ENCODE measurements at places on chromosomes 12 and 14.

DNA sequence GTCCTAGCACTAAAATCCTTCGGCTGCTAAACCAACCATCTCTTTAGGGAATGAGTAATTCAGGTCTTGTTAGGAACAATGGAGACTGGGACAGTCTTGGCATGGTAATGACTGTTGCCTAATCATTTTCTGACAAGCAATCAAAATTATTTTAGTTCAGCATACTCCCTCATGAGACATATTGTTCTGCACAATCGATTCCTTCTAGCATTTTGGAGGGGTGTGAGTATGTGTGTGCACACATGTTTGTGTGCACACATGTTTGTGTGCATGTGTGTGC lies 2.1 kb upstream of the KRT1 start:
- DNase-seq = peak; percentile 53

DNA sequence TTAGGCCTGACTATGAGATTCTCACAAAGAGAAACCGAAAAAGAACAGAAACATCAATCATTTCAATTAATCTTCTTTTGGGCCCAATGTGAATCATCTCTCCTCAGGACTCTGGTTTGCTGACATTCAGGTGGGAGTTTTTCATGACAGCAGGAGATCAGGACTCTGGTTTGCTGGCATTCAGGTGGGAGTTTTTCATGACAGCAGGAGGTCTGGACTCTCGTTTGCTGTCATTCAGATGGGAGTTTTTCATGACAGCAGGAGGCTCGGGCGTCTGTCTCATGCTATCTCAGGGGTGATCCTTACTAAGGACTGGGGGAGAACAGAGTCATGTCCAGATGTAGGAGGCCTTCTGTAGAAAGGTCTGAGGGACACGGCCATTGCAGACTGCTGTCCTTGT lies 40.1 kb upstream of the PARP11 start:
- no peak for DNase-seq

DNA sequence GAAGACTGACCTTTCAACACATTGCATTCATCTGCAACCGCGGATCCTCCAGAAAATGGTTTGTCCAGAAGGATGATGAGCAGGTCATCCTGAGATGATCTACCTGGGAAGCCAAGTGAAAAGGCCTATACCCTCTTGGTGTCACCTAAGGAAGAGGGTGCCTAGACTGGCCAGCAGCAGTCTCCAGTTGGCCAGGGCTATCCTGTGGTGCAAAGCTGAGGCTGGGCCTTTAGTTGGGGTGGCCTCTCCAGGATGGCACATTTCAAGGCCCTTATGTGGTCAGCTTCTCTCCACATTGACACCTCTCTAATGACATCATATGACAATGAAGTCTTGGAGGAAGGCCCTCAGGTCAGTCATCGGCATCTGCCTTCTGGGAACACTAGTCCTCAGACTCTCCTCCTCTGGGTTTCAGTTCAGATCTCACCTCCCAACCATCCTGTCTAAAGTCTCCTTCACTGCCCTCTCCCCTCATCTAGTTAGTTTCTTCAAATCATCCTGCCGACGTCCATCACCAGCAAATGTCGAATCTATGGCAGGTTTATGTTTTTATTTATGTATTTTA lies 3.3 kb upstream of the SLC22A17 start:
- no peak for DNase-seq

- no peak for DNase-seq
These were observed 176.7 kb downstream of the PPM1H start for GRCh38 chr12:62758216-62758615.

- peak; percentile 13 for DNase-seq
These were observed 79.5 kb downstream of the RPS29 start for GRCh38 chr14:49506650-49507049.

GRCh38 chr12:124675881-124676713 lies 108.7 kb upstream of the NCOR2 start:
- DNase-seq = no peak

GRCh38 chr12:6424866-6425265 lies 19.9 kb upstream of the CD27 start:
- no peak for DNase-seq

- no peak for DNase-seq
These were observed 70.7 kb downstream of the CMKLR1 start for GRCh38 chr12:108268397-108268796.

Measured in bronchial epithelial cell (primary cell).